ENCODE measurements at places on chromosomes 1 and 21.
A peak's percentile ranks its signal among the peaks of the same experiment; 100 is the strongest.

DNA sequence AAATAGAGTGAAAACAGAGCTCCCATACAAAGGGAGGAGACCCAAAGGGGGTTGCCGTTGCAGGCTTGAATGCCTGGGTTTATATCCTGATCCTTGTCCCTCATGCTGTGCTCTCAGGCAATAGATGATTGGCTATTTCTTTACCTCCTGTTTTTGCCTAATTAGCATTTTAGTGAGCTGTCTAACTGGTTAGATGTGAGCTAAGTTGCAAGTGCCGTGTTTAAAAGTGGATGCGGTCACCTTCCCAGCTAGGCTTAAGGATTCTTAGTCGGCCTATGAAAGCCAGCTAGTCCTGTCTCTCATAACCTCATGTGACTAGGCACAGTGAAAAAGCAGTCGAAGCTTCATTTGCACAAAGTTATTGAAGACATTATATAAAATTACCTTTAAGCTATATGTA, 356.7 kb upstream of the TMPRSS15 start:
- DNase-seq = no peak
- no peaks in the 10 kb centered on the region for H3K4me1 ChIP-seq
- no peaks in the 10 kb centered on the region for H3K36me3 ChIP-seq
- no peak overlapping the region for H3K4me3 ChIP-seq
- no peaks in the 10 kb centered on the region for H3K27me3 ChIP-seq
- no peak overlapping the region for H3K27ac ChIP-seq

- H3K4me1 ChIP-seq = 0 out of 2 replicates have a peak, but pooled peaks cover 6% of the 10 kb centered on the region
- peaks cover 26% of the 10 kb centered on the region for H3K27me3 ChIP-seq
- peak; percentile 48 for DNase-seq
- H3K4me3 ChIP-seq = no peak overlapping the region
These were observed 28.6 kb downstream of the LGR6 start for GRCh38 chr1:202221911-202222909.

- H3K27me3 ChIP-seq = no peaks in the 10 kb centered on the region
- no peak overlapping the region for H3K4me3 ChIP-seq
- H3K4me1 ChIP-seq = no peaks in the 10 kb centered on the region
- no peak for DNase-seq
These were observed 5.3 kb upstream of the RGS7 start for GRCh38 chr1:241362350-241362749.

DNA sequence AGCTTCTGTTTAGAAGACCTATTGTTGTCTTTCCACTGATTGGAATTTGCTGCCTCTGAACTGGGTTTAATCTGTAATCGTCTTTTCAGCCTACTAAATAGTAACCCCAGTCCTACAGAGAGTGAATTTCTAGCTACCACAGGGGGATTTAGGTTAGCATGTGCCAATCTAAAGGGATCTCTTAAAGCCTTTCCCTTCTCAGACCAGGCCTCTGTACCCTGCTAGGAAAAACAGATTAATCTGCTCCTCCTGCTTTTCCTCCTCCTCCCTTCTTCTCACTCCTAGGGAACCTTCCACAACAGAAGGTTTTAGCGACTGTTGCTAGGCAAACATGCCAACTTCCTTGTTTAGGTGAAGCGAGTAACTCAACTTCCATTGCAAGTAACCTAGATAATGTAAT, 1.3 kb upstream of the RC3H1 start:
- H3K27ac ChIP-seq = no peak overlapping the region
- DNase-seq = no peak

- no peaks in the 10 kb centered on the region for H3K36me3 ChIP-seq
- H3K4me3 ChIP-seq = no peak overlapping the region
- no peaks in the 10 kb centered on the region for H3K27me3 ChIP-seq
- H3K27ac ChIP-seq = peak overlapping the region; percentile 55
These were observed 213.0 kb downstream of the CRB1 start for GRCh38 chr1:197481101-197481500.

DNA sequence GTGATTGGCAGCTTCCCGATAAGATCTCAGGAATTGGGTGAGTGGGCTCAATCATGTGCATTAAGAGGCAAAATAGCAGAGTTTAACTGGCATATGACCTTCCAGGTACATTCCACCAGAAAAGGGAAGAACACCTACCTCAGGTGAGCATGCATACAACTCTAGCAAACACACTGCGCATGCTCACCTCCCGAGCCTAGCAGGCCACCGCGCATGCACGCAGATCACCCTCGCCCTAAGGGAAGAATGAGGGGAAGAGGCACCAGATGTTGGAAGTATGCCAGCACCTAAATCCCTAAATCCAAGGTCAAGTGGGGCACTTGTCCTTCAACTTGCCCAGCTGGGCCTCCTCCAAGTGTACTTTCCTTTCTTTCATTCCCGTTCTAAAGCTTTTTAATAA, 23.6 kb upstream of the CBR3 start:
- peaks cover 28% of the 10 kb centered on the region for H3K4me1 ChIP-seq
- no peak overlapping the region for H3K27ac ChIP-seq
- no peak for DNase-seq
- H3K4me3 ChIP-seq = no peak overlapping the region
- no peaks in the 10 kb centered on the region for H3K36me3 ChIP-seq
- peaks cover 15% of the 10 kb centered on the region for H3K27me3 ChIP-seq

DNA sequence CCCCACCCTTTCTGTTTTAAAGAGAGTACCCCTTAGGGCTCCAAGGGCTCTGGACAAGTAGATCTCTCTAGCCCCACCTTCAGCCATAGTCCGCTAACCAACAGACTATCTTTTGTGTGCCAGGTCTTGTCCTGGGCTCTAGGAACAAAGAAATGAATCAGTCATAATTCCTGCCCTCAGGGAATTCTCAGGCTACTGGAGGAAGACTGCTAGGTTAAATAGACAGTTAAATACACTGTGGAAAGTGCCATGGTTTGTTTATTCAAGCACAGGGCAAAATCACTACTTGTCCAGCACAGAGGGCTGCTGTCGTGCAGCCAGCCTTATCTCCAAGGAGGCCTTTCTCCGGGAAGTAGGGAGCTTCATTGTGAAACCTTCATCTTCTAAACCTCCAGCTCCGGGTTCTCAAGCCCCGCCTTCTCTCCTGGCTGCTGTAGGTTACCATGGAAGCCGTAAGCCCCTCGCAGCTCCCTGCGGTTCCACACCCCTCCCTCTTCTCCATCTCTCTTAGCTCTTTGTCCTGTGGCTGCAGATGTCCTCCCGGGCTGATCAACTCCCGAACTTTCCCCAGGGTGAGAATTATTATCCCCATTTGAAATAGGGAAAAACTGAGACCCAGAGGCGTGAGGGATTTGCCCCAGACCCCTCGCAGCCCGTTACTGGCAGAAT, 29.8 kb downstream of the SHISAL2A start:
- H3K4me3 ChIP-seq = no peak overlapping the region
- H3K4me1 ChIP-seq = no peaks in the 10 kb centered on the region
- no peaks in the 10 kb centered on the region for H3K27me3 ChIP-seq
- DNase-seq = no peak

- DNase-seq = no peak
- no peak overlapping the region for H3K27ac ChIP-seq
- H3K4me1 ChIP-seq = peaks cover 12% of the 10 kb centered on the region
These were observed 77.0 kb upstream of the LRRC8D start for GRCh38 chr1:89743788-89744187.

- no peak overlapping the region for H3K4me3 ChIP-seq
- no peaks in the 10 kb centered on the region for H3K27me3 ChIP-seq
- peaks cover 91% of the 10 kb centered on the region for H3K36me3 ChIP-seq
- no peak for DNase-seq
These were observed 27.2 kb upstream of the SHISA4 start for GRCh38 chr1:201861448-201861847.

DNA sequence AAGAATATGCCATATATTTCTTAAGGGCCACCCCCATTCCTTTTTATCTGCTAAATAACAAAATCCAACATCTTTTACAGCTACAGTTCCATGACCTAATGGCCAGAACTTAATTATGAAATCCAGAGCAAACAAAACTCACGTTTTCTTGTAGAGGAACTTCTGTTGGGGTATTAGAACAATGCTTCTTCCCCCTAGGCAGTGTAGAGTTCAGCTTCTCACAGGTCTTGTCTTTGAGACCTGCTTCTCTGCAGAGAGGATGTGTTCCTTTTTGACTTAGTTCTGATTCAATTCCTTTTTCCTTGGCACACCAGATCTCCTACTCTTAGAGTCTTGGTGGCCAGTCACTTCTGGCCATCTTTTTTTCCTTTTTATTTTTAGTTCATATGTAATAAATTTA, 22.2 kb downstream of the VAV3 start:
- no peaks in the 10 kb centered on the region for H3K27me3 ChIP-seq
- no peak for DNase-seq
- no peak overlapping the region for H3K4me3 ChIP-seq
- peak overlapping the region; percentile 45 for H3K27ac ChIP-seq
- peaks cover 73% of the 10 kb centered on the region for H3K4me1 ChIP-seq

- no peak for DNase-seq
- H3K36me3 ChIP-seq = no peaks in the 10 kb centered on the region
- H3K27me3 ChIP-seq = no peaks in the 10 kb centered on the region
- H3K4me1 ChIP-seq = no peaks in the 10 kb centered on the region
- H3K4me3 ChIP-seq = no peak overlapping the region
These were observed 158.8 kb downstream of the C1orf21 start for GRCh38 chr1:184545601-184546000.

GRCh38 chr1:166020210-166020609, 146.6 kb downstream of the FAM78B start:
- DNase-seq = no peak
- no peak overlapping the region for H3K27ac ChIP-seq
- H3K4me3 ChIP-seq = no peak overlapping the region
- no peaks in the 10 kb centered on the region for H3K36me3 ChIP-seq
